Neural crest cell (in vitro differentiated cells): ENCODE measurements at places on chromosomes 16 and 17.

- DNase-seq: no peak
These were observed 12.6 kb downstream of the SNX20 start for GRCh38 chr16:50668368-50669008.

GRCh38 chr16:19559242-19559910 lies 3.9 kb downstream of the VPS35L start:
- peak; percentile 34 for DNase-seq

DNA sequence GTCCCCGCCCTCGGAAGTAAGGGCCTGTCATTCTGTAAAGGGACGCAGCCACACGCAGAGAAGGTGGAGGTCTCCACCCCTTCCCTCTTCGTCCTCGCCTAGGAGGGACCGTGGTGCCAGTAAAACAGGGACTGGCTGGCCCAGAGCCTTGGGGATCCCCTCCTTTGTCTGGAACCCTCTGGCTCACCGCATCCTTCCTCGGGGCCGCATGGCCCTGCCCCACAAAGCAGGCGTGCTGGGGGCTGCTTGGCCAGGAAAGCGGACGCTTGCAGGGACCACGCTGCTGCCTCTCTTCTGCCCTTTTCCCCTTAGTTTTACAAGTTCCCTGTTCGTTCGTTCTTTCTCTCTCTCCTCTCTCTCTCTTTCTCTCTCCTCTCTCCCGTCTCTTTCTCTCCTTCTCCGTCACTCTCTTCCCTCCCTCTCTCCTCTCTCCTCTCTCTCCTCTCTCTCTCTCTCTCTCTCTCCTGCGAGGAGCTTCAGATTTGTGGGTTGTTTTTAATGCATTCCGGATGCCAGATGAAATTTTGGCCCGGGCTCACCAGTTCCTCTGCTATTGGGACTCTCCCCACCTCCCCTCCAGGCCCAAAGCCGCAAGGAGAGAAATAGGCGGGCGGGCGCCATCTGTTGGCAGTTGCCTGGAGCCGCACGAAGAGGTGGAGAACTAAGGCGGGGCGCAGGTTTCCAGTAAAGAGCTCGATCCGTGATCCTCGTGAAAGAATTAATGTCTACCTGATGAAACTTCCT lies 35.1 kb upstream of the CDRT4 start:
- DNase-seq: peak; percentile 84

- no peak for DNase-seq
These were observed 29.4 kb upstream of the NUDT16L1 start for GRCh38 chr16:4663777-4664465.

- no peak for DNase-seq
These were observed 5.1 kb upstream of the CD300LD start for GRCh38 chr17:74597069-74597790.

- DNase-seq: peak; percentile 50
These were observed 5.6 kb downstream of the ALOX12 start for GRCh38 chr17:7001318-7001961.

- no peak for DNase-seq
These were observed 19.0 kb downstream of the AXIN1 start for GRCh38 chr16:333406-334094.

GRCh38 chr17:81295676-81296381 lies 722 bp upstream of the SLC38A10 start:
- DNase-seq: no peak

- no peak for DNase-seq
These were observed 868.3 kb downstream of the CDH11 start for GRCh38 chr16:64253525-64253924.

DNA sequence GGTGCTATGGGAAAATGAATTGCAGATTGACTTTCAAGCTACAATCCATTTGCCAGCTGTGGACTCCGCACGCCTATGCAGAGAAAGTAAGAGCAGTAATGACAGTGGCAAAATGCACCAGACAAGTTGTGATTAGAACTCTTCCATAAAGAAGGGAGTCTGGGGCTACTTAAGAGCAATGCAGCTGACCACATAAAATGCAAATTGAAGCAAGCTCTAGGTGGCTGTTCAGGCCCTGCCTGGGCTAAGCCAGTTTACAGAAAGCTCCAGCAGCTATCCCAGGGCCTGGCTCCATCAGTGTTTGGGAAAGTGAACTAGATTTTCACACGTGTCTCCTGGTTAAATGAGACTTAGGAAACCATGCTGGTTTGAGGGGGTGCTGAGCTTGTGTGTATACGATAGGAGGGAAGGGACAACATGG lies 2.2 kb upstream of the MAP2K6 start:
- DNase-seq: no peak

GRCh38 chr16:67019171-67019570 lies 9.8 kb upstream of the CBFB start:
- no peak for DNase-seq

GRCh38 chr16:10308305-10309193 lies 77.3 kb upstream of the ATF7IP2 start:
- no peak for DNase-seq

GRCh38 chr16:74721716-74722115 lies 21.1 kb upstream of the MLKL start:
- no peak for DNase-seq

DNA sequence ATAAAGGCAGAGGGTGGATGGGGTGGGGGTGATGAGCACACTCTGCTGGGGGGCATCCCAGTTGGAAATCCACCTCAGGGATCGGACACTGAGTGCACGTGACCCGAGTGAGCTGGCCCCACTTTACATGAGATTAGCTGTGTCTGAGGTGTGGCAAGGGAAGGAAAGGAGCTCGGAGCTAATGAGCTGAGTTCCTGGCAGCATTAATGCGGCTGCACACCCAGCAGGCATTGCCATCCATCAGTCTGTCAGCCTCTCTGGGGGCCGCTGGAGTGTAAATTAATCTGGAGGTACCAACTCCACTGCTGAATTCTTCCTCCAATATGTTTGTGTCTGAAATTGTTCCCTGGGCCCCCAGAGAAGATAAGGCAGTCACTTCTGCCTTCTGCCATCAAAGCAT lies 65.5 kb downstream of the HS3ST2 start:
- no peak for DNase-seq

DNA sequence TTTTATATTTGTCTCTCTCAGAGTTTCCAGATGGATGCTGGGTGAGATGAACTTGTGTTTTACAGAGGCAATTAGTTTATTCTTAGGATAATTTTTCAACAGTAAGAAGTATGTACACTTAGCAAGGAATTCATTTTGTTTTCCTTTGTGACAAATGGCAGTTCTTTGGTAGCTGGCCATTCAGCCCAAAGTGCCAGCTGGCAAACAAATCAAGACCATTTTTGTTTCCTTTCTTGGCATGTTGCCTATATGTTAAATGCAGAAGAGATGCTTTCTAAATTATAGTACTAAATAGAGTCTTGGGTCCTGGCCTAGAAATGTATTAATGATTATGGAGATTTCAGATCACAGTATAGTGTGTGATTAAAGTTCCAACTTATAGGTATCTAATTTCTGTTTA lies 337.1 kb downstream of the CNTNAP4 start:
- DNase-seq: no peak

DNA sequence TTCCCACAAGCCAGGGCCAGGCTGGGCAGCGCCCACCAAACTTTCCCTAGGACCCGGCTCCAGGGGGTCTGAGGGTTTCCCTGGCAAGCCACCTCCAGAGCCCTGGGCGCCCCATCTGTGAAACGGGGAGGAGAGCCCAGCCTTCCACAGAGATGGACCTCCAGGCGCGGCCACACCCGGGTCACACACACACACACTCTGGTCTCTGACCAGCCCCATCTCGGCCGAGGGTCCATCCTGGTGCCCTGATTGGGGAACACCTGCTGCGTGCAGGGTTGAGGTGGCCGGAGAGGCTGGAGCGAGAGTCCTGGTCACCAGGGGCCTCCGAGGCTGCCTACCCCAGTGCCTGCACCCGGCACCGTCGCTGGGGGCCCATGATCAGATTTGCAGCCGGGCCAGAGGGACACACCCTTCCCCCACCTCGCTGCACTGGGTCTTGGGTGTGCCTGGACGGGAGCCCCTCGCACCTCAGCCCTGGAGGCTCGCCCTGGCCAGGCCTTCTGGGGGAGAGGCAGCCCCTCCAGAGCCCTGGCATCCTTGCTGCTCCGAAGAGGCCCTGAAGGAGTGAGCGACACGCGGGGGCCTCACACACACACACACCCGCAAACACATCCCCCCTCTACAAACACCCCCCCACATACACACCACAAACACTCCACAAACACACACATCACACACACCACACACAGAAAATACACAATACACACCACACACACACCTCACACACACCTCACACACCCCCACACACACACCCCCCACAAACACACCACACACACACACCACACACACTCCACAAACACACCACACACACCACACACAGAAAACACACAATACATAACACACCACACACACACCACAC lies 29.7 kb downstream of the SLC25A10 start:
- no peak for DNase-seq

GRCh38 chr17:77926981-77927380 lies 31.5 kb upstream of the TNRC6C start:
- DNase-seq: no peak

DNA sequence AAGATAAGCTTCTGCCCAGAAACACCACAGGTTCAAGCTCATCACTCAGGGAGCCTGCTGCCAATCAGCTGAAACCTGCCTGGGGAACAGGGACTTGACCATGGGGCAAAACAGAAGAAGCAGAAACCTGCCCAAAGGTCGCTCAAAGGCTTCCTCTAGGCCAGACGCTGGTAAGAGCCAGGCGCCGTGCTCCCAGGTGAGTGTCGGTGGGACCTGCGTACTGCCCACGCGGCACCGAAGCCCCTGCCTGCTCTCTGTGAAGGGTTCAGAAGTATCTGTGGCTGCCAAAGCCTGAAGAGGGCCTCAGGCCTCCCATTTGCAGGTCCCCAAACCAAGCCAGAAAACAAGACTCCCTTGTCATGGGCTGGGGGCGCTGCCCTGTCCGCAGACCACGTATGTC lies 10.4 kb downstream of the SGSH start:
- DNase-seq: no peak

DNA sequence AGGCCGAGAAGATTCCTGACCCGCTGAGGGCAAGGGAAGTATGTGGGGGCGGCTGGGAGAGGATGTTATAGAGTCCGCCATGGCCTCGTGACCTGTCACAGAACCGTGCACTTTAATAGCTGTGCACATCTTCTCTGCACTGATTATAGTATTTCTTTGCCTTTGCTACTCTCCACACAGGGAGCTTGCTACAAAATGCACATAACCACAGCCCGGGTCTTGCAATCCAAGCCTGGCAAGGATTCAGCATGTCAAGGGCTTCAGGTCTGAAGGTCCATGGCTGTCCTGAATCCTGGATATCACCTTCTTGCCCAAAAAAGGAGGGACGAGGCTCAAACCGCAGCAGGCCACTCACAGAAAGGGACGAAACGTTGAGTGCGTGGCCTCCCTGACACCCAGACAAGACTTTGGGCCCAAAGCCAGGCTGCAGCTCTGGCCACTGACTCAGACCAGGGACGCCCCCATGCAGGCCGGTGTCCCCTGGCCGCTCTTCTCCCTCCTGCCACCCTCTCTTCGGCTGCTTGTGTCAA lies 43.7 kb downstream of the USP22 start:
- no peak for DNase-seq

DNA sequence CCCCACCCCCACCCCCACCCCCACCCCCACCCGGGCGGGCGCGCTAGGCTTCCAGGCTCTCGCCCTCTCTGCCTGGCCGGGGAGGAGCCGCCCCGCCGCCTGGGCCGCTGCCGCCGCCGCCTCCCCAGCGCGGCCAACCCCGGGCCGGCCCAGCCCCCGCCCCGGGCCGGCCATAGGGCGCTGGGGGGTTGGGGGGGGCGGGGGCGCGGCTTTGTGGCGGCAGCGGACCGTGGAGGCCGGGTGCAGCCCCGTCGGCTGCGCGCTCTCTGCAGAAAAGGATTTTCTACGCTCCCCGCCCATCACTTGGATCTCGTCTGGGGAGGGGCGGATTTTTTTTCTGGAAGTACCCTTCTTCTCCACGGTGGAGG lies 230.9 kb downstream of the MRTFB start:
- no peak for DNase-seq

GRCh38 chr17:74601944-74602572 lies 10.0 kb upstream of the CD300LD start:
- DNase-seq: peak; percentile 54

DNA sequence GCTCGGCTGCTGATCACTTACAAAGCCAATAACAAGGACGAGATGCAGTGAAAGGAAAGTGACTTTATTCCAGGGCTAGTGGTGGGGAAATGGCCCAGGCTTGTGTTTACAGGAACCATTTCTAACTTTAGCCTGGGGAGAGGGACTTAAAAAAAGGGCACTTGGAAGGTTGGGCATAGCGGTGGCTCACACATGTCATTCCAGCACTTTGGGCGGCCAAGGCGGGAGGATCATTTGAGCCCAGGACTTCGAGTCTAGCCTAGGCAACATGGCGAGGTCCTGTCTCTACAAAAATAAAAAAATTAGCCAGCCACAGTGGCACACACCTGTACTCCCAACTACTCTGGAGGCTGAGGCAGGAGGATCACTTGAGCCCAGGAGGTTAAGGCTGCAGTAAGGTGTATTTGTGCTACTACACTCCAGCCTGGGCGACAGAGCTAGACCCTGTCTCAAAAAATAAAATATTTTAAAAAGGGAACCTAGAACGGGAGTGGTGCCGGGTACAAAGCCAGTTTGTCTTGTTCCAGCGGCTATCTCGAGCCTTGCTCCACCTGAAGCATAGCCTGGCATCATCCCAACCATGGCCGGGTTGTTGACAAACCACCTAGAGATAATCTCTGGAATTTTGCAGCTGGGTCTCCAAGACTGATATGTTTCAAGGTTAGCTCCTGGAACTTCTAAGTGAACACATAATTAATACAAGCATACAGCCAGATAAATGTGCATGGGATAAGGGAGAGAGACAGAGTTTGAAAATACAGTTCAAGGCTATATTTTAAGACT lies 5.7 kb upstream of the TVP23A start:
- DNase-seq: no peak

DNA sequence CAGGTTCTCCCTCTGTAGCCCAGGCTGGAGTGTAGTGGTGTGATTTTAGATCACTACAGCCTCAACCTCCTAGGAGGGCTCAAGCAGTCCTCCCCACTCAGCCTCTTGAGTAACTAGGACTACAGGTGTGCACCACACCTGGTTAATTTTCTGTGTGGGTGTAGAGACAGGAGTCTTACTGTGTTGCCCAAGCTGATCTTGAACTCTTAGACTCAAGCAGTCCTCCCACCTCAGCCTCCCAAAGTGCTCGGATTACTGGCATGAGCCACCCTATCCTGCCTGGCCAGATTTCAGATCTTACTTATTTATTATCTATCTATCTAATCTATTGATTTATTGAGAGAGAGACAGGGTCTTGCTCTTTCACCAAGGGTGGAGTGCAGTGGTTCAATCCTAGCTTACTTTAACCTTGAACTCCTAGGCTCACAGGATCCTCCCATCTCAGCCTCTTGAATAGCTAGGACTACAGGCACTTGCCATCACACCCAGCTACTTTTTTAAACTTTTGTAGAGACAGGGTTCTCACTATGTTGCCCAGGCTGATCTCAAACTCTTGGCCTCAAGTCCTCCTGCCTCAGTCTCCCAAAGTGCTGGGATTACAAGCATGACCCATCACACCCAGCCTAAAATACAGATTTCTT lies 61.8 kb downstream of the TUBD1 start:
- no peak for DNase-seq
